CD4-positive, alpha-beta T cell treated with Interleukin-6 for 4 hours (primary cell): ENCODE measurements at places on chromosomes 12 and 14.

- no peak for DNase-seq
Measured at GRCh38 chr14:101862177-101862576, 100.7 kb downstream of the PPP2R5C start.

- DNase-seq: no peak
Measured at GRCh38 chr12:87511371-87511770, 517.8 kb downstream of the C12orf50 start.

GRCh38 chr12:88914967-88915366 lies 334.7 kb upstream of the KITLG start:
- DNase-seq: no peak

DNA sequence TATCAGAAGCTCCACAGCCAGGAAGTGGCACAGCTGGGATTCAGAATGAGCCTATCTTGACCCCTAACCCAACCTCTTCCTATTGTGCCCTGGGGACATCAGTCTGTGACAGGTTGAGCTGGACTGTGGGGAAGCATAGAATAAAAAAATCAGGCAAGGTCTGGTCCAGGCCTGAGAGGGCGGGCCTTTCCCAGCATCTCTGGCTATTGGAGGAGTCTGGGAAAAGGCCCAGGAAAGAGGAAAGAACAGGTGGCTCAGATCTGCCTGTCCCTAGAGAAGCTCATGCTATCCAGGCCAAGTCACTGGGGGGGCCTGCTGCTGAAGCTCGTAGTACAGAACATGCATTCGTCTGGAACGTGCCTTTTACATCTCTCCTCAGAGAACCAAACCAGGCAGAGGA lies 100.5 kb downstream of the PPM1H start:
- no peak for DNase-seq

GRCh38 chr14:33906968-33907367 lies 43.9 kb downstream of the EGLN3 start:
- no peak for DNase-seq

GRCh38 chr12:14290951-14291350 lies 74.5 kb upstream of the ATF7IP start:
- no peak for DNase-seq

- DNase-seq: no peak
Measured at GRCh38 chr14:45715946-45716345, 462.9 kb upstream of the MIS18BP1 start.

GRCh38 chr12:71636704-71637115 lies 26.9 kb downstream of the ZFC3H1 start:
- DNase-seq: peak; percentile 8

GRCh38 chr12:115828168-115828567 lies 449.3 kb downstream of the MED13L start:
- no peak for DNase-seq

- DNase-seq: no peak
Measured at GRCh38 chr12:124904306-124905098, 9.9 kb downstream of the UBC start.

DNA sequence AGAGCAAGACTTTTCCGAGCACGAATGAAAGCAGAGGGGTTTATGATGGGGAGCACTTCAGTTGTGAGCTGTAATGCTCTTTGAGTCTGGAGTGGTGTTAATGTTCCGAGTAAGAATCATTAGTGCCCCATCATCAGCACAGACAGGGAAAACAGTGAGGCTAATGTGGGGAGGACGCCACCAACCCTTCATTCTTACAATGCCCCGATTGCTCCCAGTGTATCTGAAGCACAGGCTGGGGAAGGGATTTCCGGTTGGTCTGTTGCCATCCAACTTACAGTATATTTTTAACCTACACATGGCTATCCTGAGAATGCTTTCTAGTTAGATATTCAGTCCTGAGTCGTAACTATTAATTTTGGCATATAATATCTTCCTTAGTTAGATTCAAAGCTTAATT lies 141.6 kb downstream of the APAF1 start:
- no peak for DNase-seq

DNA sequence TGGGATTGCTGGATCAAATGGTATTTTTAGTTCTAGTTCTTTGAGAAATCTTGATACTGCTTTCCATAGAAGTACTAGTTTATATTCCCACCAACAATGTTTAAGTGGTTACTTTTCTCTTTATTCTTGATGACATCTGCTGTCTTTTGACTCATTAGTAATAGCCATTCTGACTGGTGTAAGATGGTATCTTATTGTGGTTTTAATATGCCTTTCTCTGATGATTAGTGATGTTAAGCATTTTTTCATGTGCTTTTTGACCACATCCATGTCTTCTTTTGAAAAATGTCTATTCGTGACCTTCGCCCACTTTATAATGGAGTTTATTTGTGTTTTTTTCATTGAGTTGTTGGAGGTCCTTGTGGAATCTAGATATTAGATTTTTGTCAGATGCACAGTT lies 865.7 kb downstream of the SLC6A15 start:
- no peak for DNase-seq

DNA sequence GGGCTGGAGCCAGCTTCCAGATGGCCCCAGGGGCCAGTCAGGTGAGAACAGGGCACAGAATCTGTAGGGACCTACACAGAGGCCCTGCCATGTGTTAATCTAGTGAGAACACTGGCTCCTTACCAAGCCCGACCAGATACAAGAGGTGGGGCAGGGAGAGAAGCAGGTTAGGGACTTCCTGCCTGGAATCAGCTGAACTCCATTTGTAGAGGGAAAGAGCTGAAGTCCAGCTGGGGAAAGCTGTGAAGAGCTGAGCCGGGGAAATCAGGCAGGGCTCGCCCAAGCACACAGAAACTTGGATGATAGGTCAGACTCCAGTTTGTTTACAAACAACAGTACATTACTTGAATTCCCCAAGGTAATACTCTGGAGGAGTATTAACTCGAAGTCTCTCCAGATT lies 46.7 kb downstream of the PTGER2 start:
- DNase-seq: no peak

GRCh38 chr12:18430425-18431048 lies 169.2 kb downstream of the PIK3C2G start:
- no peak for DNase-seq

DNA sequence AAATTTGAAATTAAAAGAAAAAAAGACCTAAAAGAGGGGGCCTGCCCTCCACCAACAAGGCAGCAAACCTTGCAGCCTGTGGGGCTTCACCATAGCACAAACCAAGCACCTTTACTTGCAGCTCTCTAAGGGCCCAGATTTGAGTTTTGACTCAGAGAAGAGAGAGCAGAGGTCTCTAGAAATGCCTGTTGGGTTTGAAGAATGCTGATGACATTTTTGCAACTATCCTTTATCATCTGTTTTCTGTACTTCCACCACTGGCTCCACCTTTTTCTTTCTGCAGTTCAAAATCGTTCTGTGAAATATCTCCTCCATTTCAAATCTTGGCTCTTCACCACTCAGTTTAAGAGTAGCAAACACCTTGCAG lies 83.8 kb upstream of the HMGA2 start:
- DNase-seq: no peak

- no peak for DNase-seq
Measured at GRCh38 chr12:82519510-82519909, 161.2 kb downstream of the METTL25 start.

DNA sequence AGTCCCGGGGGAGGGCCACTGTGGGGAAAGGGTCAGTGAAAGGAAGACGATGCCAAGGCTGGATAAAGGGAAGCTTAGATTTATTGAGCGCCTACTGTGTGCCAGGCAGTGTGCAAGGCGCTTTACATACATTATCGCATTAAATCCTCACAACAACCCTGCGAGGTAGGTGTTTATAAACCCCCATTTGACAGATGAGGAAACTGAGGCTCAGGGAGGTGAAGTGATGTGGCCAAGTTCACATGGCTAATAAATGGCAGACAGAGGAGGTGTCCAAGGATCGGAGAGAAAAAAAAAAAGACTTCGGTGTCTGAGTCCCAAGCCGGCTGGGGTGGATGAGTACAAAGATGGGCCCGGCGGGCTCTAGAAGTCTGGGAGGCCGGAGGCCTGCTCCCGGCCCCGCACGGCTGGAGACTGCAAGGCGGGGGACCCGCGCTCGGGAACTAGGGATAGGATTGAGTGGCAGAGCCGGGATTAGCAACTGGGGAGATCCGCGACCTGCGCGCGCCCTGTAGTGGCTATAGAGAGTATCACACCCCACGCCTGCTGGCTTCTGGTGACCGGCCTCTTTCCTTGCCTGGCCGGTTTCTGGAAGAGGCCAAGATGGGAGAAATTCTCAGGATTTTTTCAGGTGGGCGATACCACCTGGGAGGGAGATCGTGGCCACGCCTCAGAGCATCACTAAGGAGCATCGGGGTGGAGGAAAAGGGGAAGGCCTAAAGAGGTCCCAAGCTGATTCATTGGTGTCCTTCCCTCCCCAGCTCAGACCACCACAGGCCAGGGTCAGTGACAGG lies 3.9 kb downstream of the DDN start:
- DNase-seq: peak; percentile 63

DNA sequence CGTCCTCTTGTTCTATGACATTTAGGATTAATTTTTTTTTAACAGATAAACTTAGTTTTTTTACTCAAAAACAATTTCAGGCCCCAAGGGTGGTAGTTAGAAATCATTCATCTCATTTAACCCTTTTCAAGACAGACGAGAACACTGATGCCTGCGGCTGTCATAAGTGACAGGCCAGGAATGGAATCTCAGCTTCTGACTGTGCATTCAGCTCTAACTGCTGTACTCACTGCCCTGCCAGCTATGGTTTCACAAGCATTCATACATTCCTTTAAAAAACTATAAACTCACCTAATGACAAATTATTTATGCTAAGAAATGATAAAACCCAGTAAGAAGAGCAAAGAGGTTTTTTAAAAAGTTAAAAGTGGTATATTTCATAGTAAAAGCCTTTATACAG lies 8.8 kb downstream of the DENND5B start:
- DNase-seq: no peak

GRCh38 chr12:1464925-1465324 lies 129.5 kb downstream of the FBXL14 start:
- DNase-seq: no peak

- no peak for DNase-seq
Measured at GRCh38 chr12:120247183-120247582, 18.3 kb downstream of the PXN start.

GRCh38 chr12:121786440-121786825 lies 7.1 kb downstream of the RHOF start:
- peak; percentile 54 for DNase-seq

DNA sequence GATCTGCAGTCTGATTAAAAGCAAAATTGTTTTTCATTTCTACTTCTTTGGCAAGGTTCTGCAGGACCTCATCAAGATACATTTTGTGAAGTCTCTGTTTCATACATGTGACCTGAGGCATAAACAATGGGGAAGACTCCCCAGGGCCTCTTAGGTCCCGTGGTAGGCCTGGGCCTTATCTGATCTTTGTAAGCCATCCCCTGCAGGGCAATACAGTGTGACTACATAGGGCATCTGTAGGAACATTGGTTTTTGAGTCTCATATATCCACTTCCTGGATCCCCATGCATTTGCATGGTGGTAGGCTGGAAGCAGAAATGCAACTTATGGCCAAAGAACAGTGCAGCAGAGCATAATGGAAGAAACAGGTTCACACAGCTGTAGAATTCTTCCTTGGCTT lies 6.0 kb downstream of the FAR2 start:
- no peak for DNase-seq

DNA sequence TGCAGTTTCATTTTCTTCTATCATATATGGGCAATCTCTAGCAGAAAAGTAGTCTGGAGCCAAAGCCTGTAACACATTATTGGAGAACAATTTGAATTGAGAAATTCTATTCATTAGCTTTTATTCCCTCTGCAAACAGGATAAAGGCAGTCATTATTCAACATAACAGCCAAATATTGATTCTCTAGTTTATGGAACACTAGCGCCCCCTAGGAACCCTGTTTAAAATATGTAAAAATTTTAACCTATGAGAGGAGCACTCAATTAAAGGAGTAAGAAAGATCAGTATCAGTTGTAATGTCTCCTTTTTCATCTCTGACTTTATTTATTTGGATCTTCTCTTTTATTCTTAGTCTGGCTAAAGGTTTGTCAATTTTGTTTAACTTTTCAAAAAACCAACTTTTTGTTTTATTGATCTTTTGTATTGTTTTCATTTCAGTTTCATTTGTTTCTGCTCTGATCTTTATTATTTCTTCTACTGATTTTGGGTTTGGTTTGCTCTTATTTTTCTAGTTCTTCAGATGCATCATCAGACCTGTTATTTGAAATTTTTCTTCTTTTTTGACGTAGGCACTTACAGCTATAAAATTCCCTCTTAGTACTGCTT lies 4.8 kb upstream of the LMNTD1 start:
- no peak for DNase-seq

DNA sequence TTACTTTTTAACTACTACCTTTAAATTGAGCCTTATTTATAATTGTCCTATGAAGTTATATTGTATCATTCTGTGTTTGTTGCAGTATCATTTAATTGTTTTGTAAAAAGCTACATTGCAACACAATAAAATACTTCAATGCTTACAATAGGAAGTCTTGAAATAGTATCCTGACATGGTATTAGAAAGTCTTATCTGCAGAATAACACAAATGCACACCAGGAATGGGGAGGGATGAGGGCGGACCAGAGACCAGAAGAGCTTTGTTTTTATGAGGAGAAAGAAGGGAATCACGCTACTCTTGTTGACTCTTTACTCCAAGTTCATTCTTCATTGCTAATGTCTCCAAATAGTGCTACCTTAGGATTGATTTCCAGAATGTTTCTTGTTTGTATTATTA lies 120.2 kb downstream of the MON2 start:
- no peak for DNase-seq

GRCh38 chr12:3299929-3300832 lies 190.8 kb upstream of the PRMT8 start:
- peak; percentile 82 for DNase-seq

GRCh38 chr14:91377700-91378652 lies 39.6 kb downstream of the CCDC88C start:
- DNase-seq: peak; percentile 54

GRCh38 chr12:3974883-3975282 lies 101.7 kb upstream of the PARP11 start:
- DNase-seq: no peak

- DNase-seq: no peak
Measured at GRCh38 chr12:111756681-111757080, 10.1 kb upstream of the ALDH2 start.

- peak; percentile 25 for DNase-seq
Measured at GRCh38 chr12:92362785-92363184, 217.1 kb upstream of the BTG1 start.

- DNase-seq: no peak
Measured at GRCh38 chr12:46660719-46661109, 165.1 kb downstream of the SLC38A4 start.

DNA sequence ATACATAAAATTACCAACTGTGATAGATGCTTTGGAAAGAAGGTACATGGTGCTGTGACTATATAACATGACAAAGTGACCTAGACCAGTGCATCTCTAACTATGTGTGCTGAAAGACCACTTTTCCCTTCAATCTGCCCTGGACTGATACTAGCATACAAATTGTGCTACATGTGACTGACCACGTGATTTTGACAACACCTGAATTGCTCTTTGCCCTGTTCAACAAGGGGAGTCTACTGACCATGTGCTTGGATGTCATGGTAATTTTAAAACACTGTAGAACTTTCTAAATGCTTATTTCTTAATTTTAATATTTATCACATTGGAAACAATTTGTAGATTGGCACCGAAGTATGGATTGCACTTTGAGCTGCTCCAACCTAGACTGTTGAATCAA lies 142.4 kb downstream of the CAND1 start:
- DNase-seq: no peak

GRCh38 chr12:91896286-91897024 lies 249.2 kb downstream of the BTG1 start:
- DNase-seq: no peak

GRCh38 chr12:55631733-55632132 lies 5.0 kb upstream of the OR10P1 start:
- no peak for DNase-seq
